ENCODE measurements at places on chromosomes 5 and 9.

DNA sequence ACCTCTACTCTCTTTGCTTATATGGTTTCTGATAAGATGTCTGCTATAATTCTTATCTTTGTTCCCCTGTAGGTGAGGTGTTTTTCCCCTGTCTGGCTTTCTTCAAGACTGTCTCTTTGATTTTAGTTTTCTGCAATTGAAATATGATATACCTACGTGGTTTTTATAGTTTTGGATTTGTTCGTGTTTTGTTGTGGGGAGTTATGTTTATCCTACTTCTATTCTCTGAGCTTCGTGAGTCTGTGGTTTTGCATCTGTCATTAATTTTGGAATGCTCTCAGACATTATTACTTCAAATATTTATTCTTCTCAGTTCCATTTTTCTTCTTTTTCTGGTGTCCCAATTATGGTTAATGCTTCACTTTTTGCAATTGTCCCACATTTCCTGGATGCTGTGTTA lies 521.3 kb downstream of the KCTD16 start:
- DNase-seq = no peak

DNA sequence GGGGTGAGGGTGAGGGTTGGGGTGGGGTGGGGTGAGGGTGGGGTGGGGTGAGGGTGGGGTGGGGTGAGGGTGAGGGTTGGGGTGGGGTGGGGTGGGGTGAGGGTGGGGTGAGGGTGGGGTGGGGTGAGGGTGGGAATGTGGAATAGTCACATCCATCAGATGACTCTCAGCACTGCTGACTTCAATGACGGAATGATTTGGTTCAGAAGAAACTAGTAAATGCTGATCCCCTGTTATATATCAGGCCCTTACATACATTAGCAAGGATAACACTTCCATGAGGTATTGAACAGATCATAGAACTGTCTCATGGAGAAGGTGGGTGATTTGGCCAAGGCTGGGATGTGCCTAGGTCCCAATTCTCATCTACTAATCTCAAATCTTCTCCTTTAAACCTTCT lies 24.5 kb upstream of the C5orf47 start:
- DNase-seq = no peak

GRCh38 chr5:77843570-77844372 lies 67.6 kb upstream of the TBCA start:
- no peak for DNase-seq

GRCh38 chr5:127793052-127793451 lies 89.9 kb downstream of the CCDC192 start:
- DNase-seq = no peak

- DNase-seq = no peak
Measured at GRCh38 chr9:97980918-97981845, 2.0 kb upstream of the ANP32B start.

- DNase-seq = no peak
Measured at GRCh38 chr5:176151281-176151680, 86.9 kb upstream of the SIMC1 start.

DNA sequence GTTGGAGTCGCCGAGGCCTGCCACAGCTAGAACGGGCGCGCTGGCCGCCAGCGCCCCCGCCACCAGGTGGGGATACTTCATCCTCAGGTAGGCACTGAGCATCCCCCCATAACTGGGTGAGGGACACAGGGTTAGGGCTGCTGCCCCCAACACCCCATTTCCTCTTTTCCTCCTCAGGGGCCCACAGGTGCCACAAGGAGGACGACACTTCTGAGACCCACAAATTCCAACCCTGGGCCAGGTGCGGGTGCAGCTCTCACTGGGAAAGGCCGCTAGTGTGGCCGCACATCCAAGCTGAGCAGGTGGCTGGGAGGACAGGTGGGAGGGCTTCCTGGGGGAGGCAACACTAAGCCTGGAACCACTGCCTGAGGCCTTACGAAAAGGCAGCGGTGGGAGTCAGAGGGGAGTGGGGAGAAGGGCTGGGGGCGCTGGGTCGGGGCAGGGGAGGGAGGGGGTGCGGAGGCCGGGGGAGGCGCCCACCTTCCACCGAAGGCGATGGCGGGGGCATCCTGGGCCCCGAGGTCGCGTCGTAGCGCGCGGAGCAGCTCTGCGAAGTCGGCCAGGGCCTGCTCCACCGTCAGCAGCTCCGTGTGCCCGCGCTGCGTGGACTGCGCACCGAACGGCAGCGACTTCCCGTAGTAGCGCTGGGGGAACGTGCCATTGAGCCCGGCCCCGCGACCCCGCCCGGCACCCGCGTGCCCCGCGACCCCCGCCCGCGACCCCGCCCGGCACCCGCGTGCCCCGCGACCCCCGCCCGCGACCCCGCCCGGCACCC lies 961 bp downstream of the DPP7 start:
- DNase-seq = no peak

- DNase-seq = no peak
Measured at GRCh38 chr5:80656425-80656824, 1.6 kb upstream of the DHFR start.

DNA sequence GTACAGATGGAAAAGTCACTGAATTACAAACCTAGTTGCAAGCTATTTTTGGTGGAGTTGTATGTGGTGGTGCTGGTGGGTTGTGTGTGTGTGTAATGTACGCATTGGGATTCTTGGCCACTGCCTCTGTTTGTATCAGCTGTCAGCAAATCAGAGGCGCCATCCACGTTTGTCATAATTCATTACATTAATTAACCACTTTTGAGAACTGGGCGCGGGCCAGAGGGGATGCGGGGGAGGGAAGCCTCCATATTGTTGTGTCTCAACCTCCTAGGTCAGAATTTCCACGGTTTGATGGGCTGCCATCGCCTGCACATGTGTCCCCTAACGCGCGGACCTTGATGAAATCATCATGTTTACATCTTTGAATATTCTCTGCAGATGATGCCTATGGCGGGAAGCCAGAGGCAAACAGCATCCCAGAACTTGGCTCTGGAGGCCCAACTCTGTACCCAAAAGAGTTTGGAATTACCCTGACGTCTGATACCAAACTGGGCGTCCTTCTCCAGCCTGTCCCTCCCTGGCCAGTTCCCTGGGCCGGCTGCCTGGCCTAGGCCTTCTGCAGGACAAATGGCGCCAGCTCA lies 54.9 kb downstream of the FGF18 start:
- no peak for DNase-seq

GRCh38 chr9:136669791-136670464 lies 7.2 kb downstream of the EGFL7 start:
- DNase-seq = no peak

GRCh38 chr9:7394002-7394774 lies 405.4 kb downstream of the DMAC1 start:
- DNase-seq = no peak

DNA sequence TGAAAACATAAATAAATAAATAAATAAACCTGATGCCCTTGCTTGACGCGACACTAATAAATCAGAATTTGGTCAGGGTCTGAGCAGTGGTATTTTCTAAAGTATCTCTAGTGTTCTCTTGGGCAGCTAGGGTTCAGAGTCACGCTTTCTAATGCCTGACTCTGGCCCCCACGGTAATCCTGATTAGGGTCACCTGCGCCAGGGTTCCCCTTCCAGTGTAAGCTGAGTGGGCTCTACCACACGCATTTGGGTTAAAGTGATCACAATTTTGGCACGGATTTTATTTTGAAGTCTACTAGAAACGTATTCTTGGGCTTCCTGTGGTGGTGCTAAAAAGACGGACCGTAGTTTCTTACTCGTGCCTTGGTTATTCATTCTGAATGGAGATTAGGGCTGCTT lies 651 bp downstream of the TTC1 start:
- no peak for DNase-seq

- no peak for DNase-seq
Measured at GRCh38 chr9:6667633-6668280, 22.2 kb upstream of the GLDC start.

- DNase-seq = no peak
Measured at GRCh38 chr9:115855458-115856133, 298.0 kb upstream of the PAPPA start.

DNA sequence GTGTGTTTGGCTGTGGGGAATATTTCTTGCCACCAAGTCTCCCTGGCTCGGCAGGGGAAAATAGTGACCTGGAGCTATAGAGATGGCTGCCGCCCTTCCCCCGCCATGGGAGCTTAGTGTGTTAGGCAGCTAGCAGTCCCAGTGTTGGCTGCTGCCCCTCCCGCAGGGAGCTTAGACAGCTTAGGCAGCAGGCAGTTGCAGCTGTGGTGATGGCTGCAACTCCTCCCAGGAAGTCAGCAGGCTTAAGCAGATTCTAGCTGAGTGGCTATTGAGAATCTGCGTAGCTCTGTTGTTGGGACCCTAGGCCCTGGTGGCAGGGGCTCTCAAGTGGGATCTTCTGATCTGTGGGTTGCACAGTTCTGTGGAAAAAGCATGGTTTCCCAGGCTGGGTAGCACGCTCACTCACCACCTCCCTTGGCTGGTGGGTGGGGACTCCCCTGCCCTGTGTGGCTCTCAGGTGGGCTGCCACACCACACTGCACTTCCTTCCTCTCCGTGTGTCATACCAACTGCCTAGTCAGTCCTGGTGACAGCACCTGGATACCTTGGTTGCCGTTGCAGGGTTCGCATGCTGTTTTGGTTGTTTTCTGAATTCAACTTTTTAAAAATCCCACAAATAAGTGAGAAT lies 9.3 kb downstream of the OR1N2 start:
- peak; percentile 39 for DNase-seq

Data from activated CD8-positive, alpha-beta memory T cell treated with anti-CD3 and anti-CD28 coated beads for 4 hours (primary cell).